ENCODE measurements at places on chromosomes 2 and 18. TPM values are rescaled to one million over a fixed set of nuclear protein-coding genes. Genes with fewer than 3 reads are reported as not detected.

- H3K27ac ChIP-seq = no peak overlapping the region
- H3K4me1 ChIP-seq = no peaks in the 10 kb centered on the region
- no peak for DNase-seq
- H3K36me3 ChIP-seq = no peaks in the 10 kb centered on the region
- peaks cover 6% of the 10 kb centered on the region for H3K27me3 ChIP-seq
- no peak overlapping the region for H3K4me3 ChIP-seq
Observed at GRCh38 chr2:119724656-119725485, 34.9 kb upstream of the PTPN4 start.

DNA sequence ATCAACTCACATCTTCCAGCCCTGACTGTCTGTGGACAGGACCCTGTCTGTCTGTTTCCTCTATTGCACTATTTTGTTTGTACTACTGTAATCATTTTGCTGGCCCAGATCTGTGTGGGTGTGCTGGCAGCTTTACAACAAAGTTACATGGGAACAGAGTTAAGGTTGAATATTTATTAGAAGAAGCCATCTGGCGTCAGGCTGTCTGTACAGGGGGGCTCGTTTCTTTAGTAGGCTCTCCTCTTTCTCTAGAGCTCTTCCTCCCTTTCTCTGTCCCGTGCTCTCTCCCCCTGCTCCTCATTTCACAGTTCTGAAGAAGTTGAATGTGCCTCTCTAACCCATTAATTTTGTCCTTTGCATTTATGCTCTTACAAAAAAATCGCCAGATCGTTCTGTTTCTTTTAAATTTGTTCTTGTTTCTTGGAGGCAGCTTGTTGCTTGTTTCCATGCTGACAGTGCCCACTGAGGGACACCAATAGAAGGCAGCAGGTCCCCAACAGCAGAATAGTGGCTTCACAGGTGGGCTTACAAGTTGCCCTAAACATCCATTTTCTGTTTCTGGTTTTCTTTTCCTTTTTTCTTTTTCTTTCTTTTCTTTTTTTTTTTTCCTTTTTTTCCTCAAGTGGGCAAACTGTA is 315.2 kb upstream of the ZEB2 start:
- H3K27ac ChIP-seq = no peak overlapping the region
- DNase-seq = peak; percentile 50

DNA sequence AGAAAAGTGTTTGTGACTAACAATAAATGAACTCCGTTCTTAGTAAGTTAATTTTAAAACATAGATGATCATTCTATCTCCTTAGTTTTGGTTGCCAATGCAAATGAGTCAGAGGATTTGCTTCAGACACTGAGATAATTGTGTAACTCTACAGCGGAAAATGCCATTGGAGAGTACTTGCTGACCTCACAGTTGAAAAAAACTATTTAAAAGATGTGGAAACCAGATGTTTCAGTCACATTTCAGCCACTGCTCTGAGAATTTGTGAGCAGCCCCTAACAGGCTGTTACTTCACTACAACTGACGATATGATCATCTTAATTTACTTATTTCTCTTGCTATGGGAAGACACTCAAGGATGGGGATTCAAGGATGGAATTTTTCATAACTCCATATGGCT is at the start of gene TNFAIP6:
TNFAIP6 (plus strand) TSS at position 234 of the 400 bp plus-strand sequence; CDS start at position 309, 75 bp downstream.
- no peaks in the 10 kb centered on the region for H3K27me3 ChIP-seq
- peak within 1 kb of the TSS; percentile 81 for H3K27ac ChIP-seq
- H3K4me3 ChIP-seq = peak within 1 kb of the TSS; percentile 84
- no peaks in the 10 kb centered on the region for H3K36me3 ChIP-seq
- H3K4me1 ChIP-seq = peaks cover 38% of the 10 kb centered on the region

LINC00305 gene
- not detected for total RNA-seq

TNFAIP6 gene
- 1.6 TPM for total RNA-seq

PKDCC gene
- not detected for total RNA-seq
